ENCODE measurements at places on chromosomes 4 and X.

GRCh38 chrX:65706041-65706828 lies 38.8 kb downstream of the MSN start:
- no peak for DNase-seq

GRCh38 chr4:163666332-163666873 lies 171.9 kb downstream of the TMA16 start:
- DNase-seq = no peak

GRCh38 chrX:21972721-21973120 lies 32.2 kb downstream of the SMS start:
- DNase-seq = peak; percentile 44

DNA sequence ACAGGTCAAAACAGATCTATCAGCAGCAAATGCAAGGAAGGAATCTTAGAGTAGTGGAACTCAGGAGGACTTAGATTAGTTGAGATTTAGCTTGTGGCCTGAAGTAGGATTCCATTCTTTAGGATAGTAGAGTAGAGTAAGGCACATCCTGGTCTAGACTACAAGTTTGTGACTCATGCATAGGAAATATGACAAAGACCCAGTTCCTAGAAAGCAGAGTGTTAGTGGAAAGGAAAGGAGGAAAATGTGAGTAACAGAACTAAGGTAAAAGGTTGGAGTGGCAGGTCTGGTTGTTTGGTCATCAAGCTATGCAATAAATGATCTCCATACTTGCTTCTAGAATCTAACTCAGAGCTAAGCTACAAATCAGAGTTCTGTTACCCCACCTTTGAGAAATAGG lies 595.0 kb downstream of the ACTRT1 start:
- no peak for DNase-seq

DNA sequence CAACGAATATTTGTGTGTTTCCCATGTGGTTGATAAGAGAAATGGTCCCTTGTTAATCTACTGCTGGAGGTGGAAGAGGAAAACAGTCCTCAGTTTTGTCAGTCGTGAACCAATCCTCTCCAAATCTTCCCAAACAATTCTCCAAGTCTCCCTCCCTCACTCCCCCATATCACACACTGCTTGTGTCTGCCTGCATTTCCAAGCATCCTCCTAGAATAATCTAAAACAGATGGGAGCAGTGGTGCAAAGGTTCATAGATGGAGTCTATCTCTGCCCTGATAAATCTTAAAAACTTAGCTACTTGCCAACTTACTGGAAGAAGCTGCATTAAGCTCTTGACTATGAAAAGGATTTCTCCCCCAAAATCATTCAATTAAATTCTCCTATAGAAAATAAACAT lies 43.7 kb upstream of the SH3KBP1 start:
- no peak for DNase-seq

DNA sequence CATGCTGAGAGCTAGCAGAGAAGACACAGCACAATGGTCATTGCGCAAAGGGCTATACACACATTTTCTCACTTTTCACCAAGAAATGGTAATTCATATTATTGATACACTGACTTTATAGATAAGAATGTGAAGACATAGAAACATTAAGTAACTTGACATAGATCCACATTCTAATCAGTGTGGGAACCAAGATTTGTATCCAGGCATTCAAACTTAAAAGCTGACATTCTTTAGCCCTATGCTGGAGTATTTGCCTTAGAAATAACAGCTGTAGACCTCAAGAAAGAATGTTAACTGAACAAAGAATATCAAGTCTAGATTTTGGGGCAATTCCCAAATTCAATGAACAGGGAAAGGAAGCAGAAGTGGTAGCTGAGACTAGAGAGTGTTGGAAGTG lies 384.8 kb downstream of the IL15 start:
- DNase-seq = no peak

DNA sequence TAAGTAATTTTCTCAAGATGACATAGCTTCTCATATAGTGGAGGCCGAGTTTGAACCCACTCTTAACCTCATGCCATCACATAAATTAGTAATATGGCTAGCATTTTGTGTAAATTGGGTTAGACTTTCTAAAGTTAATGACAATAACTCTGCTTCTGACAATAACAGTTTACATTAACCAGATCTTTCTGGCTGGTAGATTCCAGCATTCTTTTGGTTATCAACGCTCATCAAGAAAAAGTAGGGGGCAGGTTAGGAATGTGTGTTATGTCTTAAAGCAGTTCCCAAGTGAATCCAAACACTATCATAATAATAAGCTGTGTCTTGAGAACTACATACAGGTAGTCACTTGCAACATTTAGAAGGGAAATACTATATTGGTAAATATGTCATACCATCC lies 162.5 kb downstream of the PRDM5 start:
- no peak for DNase-seq

- no peak for DNase-seq
These were observed 1.7 kb downstream of the FGD1 start for GRCh38 chrX:54494166-54494988.
